ENCODE measurements at places on chromosomes 3 and 15.

GRCh38 chr15:82803793-82804574, 1.9 kb downstream of the FSD2 start:
- DNase-seq, result no peak

GRCh38 chr15:94272251-94272898, 41.0 kb downstream of the MCTP2 start:
- DNase-seq, result no peak

DNA sequence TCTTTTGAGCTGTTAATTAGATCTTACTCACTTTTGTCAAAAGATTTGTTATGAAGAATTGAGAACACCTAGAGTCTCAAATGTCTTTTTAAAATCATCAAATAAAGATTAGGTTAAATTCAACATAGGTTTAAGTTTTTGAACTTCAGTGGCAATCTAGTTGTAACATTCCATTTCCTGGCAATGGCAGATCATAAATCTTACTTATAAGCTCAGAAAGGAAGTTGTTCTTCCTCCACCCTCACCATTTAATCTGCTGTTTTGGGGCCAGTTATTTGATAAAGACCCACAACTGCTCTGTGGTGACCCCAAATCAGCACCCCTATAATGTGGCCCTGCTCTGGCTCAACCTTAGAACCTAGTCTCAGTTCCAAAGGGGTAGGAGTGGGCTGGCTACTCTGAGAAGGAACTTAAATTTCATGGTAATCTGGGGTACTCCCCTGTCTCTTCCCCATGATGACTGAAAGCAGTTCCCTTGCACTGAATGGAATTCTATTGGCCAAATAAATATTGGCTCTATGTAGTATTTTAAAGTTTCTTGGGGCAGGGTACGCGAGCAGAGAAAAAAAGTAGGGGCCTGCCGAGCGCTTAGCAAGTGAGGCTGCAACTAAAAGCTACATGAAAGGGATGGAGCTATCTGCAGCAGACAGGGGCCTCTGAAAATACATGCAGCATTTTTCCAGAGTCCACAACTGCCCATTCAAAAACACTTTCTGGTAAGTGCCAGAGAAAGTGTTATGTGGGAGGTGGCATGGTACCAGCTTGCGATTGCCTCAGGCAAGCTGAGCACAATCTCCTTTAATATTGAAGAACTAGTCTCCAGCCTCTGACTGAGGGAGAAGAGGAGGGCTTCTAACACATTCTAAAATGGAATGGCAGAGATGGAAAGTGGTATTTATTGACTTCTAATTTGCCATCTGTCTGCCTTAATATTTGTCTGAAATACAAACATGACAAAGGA, 103.6 kb upstream of the RASGRP1 start:
- DNase-seq, result no peak

GRCh38 chr3:197031315-197032285, 2.0 kb upstream of the MELTF start:
- no peak for DNase-seq

DNA sequence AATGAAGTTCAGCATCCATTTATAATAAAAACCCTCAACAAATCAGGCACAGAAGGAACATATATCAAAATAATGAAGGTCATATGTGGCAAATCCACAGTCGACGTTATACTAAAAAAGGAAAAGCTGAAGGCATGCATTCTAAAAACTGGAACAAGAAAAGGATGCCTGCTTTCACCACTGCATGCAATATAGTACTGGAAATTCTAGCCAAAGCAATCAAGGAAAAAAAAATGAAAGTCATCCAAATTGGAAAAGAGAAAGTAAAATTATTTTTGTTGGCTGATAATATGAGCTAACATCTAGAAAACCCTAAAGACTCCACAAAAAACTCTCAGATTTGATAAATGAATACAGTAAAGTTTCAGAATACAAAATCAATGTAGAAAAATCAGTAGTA, 1123.2 kb downstream of the TBL1XR1 start:
- no peak for DNase-seq

DNA sequence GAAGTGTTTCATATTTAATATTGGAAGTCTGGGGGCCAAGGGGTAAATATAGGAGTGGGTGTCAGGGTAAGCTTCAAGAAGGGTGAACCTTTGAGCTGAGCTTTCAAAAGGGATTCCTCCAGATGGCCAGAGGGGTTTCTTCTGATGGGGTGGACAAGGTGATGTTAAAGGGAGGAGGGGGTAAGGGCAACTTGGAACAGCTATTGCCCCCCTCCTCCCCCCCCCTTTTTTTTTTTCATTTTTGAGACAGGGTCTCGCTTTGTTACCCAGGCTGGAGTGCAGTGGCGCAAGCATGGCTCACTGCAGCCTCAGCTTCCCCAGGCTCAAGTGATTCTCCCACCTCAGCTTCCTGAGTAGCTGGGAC, 2.1 kb upstream of the TTLL3 start:
- no peak for DNase-seq

DNA sequence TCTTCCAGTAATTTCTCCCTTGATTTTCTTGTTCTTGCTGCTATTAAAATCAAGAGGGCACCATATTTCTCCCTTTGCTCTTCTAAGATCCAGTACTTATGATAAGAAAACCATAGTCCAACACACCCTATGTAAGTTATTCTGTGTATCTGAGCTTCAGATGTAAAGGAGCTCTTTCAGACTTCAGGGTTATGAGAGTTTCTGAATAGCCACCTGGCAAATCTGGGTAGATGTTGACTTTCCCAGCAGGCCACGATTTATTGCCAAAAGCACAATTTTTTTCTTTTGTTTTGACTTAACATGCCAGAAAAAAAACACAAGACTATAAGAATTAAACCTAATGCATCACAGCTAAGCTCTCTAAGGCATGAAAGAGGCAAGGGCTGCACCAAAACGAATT, 1045.0 kb downstream of the FHIT start:
- DNase-seq, result no peak

DNA sequence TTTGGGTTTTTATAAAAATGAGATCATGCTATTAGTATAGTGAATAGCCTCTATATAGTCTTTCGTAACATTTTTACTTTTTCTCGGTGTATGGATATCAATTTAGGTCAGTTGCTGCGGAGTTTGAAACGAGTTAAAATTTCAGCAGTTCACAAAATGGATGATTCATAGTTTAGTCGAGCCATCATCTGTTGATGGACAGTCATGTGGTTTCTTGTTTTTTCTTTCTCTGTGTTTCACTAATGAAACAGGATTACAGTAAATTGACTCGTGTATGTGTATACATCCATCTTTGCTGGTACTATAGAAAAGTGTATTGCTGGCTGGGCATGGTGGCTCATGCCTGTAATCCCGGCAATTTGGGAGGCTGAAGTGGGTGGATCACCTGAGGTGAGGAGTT, 106.8 kb downstream of the IGF1R start:
- DNase-seq, result no peak

DNA sequence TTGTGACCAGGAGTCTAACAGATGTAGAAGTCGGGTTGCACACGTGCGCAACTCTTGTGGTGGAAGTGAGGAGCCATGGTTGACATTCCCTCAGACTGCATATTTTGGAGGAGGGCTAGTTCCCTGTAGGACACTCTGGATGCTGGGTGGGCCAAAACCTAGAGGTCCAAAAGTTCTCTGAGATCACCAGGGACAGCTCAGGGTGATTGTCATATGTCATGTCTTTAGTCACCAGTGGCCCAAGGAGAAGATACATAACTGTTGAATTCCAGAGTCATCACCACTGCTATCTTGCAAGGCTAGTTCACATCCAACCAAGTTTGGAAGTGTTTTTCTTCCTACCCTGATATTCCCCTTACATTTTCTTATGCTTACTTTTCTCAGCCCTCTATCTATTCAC, 95.2 kb upstream of the C3orf80 start:
- no peak for DNase-seq

DNA sequence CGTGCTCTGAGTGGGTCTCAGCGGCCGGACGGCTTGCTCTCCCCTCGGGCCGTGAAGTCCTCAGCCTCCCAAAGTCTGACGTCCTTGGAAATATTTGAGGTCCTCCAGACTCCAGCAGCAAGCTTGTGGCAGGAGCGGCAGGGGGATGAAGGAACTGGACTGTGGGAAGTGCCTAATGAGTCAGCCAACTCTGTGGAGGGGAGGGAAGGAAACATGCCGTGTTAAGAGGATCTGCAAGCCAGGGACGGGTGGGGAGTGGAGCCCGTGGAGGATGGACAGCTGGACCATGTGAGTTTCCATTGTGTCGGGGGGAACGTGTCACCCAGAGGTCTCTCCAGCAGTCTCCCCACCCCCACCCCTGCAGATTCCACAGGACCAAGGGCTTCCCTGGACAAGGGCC, 39.4 kb upstream of the IDH2 start:
- DNase-seq, result no peak

- no peak for DNase-seq
Observed at GRCh38 chr3:151044706-151045105, 40.8 kb upstream of the MED12L start.

DNA sequence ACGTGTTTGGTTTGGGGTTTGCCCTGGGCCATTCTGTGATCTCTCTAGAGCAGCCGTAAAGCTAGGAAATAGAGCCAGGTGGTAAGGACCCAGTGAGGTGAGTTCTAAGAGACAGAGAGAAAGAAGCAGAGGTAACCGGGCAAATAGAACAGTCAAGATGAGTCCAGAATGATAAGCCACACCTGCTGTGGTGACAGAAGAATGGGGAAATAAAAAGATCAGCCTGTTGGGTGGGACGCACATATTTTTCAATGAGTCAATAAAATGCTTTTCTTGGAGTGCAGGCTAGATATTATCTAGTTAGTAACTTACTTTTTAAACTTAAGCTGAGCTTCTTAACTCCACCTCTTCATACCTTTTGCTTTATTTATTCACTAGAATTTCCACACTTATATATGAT, 135.0 kb downstream of the NFKBIZ start:
- no peak for DNase-seq

GRCh38 chr3:84987706-84988504, 29.1 kb downstream of the CADM2 start:
- no peak for DNase-seq

DNA sequence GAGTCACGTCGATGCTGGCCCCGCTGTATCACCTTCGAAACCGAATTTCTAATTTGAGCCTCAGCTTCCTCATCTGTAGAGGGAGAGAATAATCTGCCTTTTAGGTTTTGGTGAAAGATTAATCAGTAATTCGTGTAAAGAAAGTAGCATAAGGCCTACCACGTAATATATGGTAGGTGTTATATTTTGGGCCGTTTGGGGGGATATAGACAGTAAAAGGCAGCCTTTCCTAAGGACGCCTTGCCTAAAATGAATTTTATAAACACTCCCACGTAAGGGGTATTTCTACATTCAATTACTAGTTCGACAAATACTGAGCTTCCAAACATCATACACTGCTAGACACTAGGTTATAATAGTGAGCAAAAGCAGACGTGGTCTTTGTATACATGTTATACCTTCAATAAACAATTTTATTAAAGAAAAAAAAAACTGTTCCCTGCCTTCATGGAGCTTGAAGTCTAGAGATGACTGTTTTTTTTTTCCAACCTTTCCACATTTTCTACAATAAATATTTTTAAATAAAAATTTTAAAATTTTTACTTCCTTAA, 737 bp downstream of the JAGN1 start:
- no peak for DNase-seq

- DNase-seq, result no peak
Observed at GRCh38 chr3:63867225-63867624, 3.6 kb downstream of the ATXN7 start.

- DNase-seq, result no peak
Observed at GRCh38 chr3:140091143-140091542, 156.2 kb downstream of the CLSTN2 start.

- no peak for DNase-seq
Observed at GRCh38 chr3:64438066-64438465, 212.8 kb upstream of the PRICKLE2 start.

DNA sequence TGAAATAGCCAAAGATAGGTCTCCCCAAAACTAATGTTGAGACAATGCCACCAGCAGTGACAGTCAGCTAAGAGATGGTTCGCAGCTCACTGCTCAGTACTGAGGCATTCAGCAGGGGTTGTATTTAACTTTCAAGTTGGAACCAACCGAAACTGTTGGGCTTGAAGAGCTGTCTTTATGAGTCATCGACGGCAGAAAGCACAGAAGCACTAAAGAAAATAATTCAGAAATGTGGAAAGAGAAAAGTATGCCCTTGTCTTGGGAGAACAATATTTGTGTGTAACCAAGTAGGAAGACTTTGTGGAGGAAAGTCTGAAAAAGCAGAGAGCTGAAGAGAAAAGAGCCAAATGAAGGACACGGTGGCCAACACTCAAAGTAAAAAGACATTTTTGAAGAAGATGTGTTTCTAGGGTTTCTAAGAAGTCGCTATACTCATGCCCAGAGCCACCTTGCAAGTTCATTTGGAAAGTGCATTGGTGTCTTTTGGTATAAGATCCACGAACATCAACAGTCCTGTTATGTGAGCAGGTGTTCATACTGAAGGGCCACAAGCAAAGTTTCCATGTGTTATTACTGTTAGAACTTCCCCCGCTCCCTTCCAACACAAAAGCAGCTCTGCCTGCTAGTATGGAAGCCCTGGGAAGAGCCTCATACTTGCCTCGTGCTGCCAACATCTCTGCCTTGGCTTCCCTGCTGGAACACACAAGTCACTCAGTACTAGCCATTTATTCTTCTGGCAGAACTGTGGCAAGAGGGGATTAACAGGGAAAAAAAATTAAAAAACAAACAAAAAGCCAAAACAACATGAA, 4.1 kb upstream of the RARB start:
- DNase-seq, result no peak

DNA sequence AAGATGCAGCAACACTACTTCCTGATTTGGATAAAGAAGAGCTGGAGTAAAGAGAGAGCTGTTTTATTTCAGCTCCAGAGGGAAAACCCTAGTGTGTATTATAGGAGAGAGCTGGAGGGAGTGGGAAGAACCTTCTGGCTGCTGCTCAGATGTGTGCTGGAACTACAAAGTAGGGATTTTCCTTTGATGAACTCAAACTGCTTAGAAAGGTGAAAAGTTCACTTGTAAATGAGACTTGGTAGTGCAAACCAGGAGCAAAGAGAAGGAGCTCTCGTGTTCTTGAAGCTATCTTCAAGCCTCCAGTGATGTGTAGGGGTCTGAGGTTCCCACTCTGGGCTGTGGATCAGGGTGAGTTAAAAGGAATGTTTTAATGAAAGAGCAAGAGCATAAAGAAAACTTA, 110.4 kb downstream of the EDEM1 start:
- no peak for DNase-seq

DNA sequence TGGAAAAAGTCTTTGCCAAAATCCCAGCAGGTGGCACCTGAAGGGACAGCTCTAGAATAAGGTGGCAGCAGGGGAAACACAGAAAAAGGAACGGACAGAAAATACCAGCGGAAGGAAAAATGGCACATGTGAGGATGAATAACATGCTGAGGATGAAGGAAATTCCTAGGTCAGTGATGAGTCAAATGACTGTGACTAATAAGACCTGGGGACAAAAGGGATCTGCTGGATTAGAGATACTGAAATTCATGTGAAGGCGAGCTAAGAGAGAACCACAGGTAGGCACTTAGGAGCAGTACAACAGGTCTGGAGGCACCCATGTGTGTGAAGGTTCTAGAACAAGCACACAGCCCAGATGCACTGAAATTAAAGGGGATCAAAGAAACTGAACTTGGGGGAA, 482.5 kb downstream of the FOXP1 start:
- DNase-seq, result no peak
